ENCODE measurements at places on chromosomes 4 and X. TPM values are rescaled to one million over a fixed set of nuclear protein-coding genes. Genes with fewer than 3 reads are reported as not detected.

SATL1 gene
- polyA plus RNA-seq: 0.61 TPM

DNA sequence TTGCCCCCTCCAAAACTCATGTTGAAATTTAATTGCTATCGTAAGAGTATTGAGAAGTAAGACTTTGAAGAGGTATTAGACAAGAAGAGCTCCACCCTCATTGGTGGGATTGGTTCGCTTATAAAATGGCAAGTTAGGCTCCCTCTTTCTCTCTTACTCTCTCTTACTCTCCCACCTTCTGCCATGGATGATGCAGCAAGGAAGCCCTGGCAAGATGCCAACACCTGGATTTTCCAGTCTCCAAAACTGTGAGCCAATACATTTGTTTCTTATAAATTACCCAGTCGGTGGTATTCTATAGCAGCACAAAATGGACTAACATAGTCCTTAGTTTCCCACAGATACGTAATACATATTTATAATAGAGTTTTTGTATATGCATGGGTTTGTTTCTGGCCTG is 119.4 kb downstream of the DDIT4L start:
- DNase-seq: no peak

S100P gene
- polyA plus RNA-seq: 0.67 TPM

KIF4A gene
- 5.5 TPM for polyA plus RNA-seq

DNA sequence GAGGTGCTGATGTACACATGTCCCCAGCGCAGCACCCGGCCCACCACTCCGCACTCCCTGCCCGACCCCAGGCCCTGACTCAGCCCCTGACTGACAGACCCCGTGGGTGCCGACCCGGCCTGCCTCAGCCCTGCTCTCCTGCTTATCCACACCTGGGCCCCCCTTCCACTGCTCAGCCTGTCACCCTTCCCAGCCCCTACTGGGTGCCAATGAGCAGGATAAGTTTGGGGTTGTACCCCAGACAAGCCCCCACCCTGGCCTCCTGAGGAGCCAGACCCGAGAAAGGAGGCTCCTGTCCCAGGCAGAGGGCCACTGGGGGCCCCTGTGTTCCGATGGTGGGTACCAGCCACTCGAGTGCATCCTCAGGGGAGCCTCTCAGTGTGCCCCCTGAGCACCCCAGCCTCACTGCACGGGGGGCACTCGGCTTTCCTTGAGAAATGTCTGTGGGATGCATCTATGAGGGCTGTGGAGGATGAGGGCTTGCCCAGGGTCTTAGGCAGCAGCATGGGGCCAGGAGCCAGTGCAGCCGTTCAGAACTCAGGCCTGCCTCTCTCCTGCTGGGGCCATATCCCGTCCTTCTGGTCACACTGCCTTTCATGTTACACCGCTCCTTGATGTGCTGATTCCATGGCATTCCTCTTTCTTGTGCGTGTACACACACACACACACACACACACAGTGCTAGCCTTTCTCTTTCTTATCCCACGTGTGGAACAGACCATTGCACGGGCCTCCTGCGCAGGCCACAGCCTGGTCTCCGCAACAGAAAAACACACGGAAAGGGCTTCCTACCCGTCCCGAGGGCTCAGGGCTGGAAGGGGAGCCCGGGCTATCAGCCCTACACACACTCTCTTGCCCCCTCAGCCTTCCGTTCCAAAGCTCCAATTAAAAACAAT is 220.1 kb upstream of the PSAPL1 start:
- no peak for DNase-seq

GRCh38 chr4:120733968-120734367 is 188.6 kb downstream of the PRDM5 start:
- DNase-seq: no peak

DNA sequence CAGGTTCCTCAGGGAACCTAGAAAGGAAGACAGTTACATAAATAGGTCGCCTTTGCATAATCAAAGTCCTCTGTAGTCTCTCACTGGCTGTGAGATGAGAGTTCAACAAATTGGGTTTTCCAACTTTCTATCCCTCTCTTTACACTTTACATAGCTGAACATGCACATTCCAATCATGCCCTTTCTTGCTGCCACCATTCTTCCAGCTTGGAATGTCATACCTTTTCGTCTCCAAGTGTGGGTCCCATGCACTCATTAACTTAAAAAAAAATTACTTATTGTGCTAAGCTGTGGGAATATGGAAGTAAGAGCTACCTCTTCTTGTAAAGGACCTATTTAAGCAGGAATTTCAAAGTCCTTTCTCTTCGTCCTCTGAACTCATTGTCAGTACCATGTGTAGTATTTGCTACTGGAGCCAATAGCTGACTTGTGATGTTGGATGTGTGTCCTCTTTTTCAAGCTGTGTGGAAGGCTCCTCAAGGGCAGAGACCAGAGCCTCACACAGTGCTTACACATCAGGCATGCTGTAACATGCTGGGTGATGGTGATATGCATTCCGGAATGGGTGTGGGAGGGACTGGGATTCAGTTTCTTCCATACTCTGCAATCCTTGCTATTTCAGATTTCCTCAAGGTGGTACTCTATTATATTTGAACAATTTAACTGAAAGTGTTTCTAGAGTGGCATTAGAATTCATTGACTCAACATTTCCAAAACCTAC is 7.1 kb downstream of the ENOPH1 start:
- no peak for DNase-seq

DNA sequence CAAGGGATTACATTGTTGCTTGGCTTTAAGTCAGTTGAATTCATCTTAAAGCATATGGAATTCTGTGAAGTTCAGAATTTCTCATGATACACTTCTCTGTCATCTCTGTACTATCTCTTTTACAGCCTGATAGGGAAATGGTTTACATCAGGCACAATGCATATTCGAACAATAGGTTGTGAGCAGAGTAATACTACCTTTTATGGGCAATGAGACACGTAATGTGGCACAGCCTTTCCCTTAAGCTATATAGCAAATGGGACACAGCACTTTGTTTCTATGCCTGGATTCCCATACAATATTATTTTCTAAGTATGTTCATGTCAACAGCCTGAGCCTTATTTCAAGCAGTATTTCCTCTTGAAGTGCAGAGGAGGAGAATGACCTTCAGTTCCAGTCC is 58.4 kb downstream of the SYNPO2 start:
- DNase-seq: no peak

All from forelimb muscle (tissue), 1 donor.